ENCODE measurements at places on chromosomes 3 and 15.

DNA sequence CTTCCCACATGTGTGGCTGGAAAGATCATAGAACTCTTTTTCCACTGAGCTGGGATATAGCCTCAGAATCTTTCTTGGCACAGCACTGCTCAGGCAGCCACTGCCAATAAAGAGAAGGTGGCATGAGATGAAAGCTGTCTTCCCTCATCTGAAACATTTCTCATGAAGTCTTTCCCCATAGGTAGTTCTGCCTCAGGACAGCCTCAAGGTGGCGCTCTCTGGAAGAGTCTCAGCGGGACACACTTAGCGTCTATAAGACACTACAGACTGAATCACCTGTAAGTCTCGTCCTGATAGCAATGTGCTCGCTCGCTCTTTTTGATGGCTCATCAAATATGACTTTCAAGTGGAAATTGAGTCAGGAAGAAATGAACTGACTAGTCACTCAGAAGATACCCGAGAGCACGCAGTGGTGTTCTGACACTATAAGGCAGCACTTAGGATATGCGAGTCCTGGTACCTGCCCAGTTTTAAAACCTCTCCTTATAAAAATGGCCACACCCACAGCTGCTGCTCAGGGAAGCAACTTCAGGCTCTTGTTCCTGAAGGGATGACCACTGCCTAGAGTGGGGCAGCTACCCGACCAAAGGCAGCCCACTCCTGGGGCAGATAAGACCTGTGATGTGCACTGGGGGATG, 269.5 kb downstream of the SUCLG2 start:
- DNase-seq: peak; percentile 58

GRCh38 chr15:31111091-31111647, 9.6 kb upstream of the TRPM1 start:
- DNase-seq: no peak

GRCh38 chr3:9638939-9639338, 10.4 kb upstream of the MTMR14 start:
- DNase-seq: no peak

DNA sequence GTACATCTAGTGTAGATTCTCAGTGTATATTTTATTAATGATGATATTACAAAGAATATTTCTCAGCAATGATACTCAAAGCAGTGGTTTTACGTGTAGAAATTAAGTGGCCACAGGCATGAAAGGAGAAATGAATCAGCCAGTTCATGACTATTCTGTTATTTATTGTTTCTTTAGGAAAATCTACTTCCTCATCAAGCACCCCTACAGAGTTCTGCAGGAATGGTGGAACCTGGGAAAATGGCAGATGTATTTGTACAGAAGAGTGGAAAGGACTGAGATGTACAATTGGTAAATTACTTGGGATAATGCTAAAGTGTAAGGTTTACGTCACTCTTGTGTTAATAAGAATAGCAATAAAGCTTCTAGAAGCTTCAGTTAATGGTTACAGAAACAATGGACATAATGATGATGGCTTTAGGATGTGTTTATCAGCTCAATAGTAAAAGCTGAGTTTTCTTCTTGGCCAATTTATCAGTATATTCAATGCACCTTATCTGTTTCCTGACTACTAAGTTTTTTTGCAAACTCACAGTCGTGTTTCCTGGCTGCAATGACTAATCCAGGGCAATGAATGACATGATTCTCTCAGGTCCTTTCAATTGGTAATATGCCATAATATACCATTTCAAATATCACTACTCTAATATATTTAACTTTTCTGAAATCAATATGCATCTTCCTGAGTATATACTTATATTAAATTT, 20.2 kb downstream of the ADGRG7 start:
- no peak for DNase-seq

DNA sequence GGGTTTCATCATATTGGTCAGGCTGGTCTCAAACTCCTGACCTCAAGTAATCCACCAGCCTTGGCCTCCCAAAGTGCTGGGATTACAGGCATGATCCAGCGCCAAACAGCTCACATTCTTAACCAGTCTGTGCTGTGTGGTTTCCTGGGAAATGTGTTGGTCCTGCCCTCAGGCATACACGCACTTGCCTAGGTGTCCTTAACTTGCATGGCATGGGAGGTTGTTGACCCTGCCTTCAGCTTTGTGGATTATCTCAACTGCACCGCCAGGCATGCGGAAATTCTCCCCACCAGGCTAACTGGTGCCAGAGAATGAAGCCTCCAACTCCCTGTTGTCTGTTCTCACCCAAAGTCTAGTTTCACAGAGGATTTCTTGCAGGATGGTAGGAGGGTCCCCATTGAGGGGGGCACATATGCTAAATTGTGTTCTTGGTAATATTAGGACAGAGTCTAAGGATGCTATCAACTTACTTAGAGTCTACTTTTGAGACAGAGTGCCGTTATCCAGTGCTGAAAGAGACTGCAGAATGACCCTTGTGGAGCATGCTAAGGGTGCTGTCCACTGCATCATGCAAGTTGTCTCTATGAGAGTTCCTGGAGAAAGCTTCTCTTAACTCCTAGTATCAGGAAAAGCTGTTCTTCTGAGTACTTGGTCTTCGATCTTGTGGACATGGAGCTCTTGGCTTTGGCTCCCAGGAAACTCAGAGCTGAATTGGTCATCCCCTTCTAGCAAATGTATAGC, 61.6 kb upstream of the EIF1B start:
- no peak for DNase-seq

Data from activated CD8-positive, alpha-beta memory T cell treated with anti-CD3 and anti-CD28 coated beads, Interleukin-2, amount 10 ng/mL, durations not matched to agents 7 days and 5 days (primary cell).